ENCODE measurements at places on chromosomes 13 and 19. TPM values are rescaled to one million over a fixed set of nuclear protein-coding genes. Genes with fewer than 3 reads are reported as not detected.

Gene FBXO27
- 7.3 TPM for total RNA-seq

Gene NXNL1
- total RNA-seq, result not detected

Gene C13orf42
- not detected for total RNA-seq

Gene KIR2DL1
- total RNA-seq, result not detected

Gene KIR2DL3
- not detected for total RNA-seq

Gene ZNF888
- total RNA-seq, result 5.8 TPM

Gene R3HDM4
- total RNA-seq, result 61.0 TPM

Gene JSRP1
- total RNA-seq, result 0.16 TPM

Gene PGLYRP2
- not detected for total RNA-seq

Gene IQCN
- 1.1 TPM for total RNA-seq

Gene ZNF491
- total RNA-seq, result 0.33 TPM

Gene NCCRP1
- not detected for total RNA-seq

Gene SARS2
- 40.6 TPM for total RNA-seq

Gene SULT2A1
- not detected for total RNA-seq

Gene COX7A1
- total RNA-seq, result 0.76 TPM

Gene PSG11
- total RNA-seq, result not detected

Gene SUGP1
- total RNA-seq, result 37.9 TPM

Gene ADAMTSL5
- total RNA-seq, result 4.4 TPM

Gene OR7A5
- total RNA-seq, result not detected

Gene ASF1B
- 7.9 TPM for total RNA-seq

Gene SWSAP1
- total RNA-seq, result 1.6 TPM

Gene KLK15
- not detected for total RNA-seq

Gene SIAH3
- 0.16 TPM for total RNA-seq

Gene PSG1
- total RNA-seq, result not detected

Gene ZNF536
- 0.38 TPM for total RNA-seq

Gene ZIC2
- not detected for total RNA-seq

Gene S1PR4
- not detected for total RNA-seq

Gene OCEL1
- 6.7 TPM for total RNA-seq

Gene LRRC63
- total RNA-seq, result not detected

Gene TRPC4
- 11.2 TPM for total RNA-seq

Gene KIR3DL1
- total RNA-seq, result not detected

Gene THSD1
- 8.6 TPM for total RNA-seq

Gene SYDE1
- total RNA-seq, result 59.0 TPM

Gene TEX29
- not detected for total RNA-seq

Gene INSL3
- total RNA-seq, result not detected

Gene ZNF575
- 0.16 TPM for total RNA-seq

Gene DHPS
- total RNA-seq, result 76.4 TPM

Gene ADM5
- 0.49 TPM for total RNA-seq

Gene OR4F17
- not detected for total RNA-seq

Gene MEF2B
- not detected for total RNA-seq

Gene EIF3K
- total RNA-seq, result 580 TPM

Gene ZNF490
- total RNA-seq, result 4.2 TPM

Gene MBNL2
- total RNA-seq, result 41.8 TPM

Gene CEACAM18
- not detected for total RNA-seq
